Muscle of leg (tissue), 16 donors: ENCODE measurements at places on chromosomes 13 and 19.
A peak's percentile ranks its signal among the peaks of the same experiment; 100 is the strongest.

DNA sequence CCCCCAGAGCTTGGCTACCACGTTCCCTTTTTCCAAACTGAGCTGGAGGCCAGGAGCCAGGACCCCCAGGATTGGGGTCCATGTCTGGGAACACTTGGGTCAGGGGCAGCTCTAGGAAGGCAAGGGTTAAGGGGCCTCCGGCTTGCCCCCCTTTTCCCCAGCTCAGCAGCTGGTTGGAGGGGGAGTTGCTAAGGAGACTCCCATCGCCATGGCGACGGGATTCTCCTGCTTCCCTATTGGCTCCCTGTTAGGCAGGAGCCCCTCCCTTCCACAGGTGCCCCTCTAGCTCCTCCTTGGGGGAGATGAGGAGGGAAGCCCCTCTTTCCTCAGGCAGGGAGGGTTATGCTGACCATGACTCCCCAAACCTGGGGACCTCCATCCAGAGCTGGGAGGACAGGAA is 33.9 kb downstream of the PDE4A start:
- DNase-seq: no peak

DNA sequence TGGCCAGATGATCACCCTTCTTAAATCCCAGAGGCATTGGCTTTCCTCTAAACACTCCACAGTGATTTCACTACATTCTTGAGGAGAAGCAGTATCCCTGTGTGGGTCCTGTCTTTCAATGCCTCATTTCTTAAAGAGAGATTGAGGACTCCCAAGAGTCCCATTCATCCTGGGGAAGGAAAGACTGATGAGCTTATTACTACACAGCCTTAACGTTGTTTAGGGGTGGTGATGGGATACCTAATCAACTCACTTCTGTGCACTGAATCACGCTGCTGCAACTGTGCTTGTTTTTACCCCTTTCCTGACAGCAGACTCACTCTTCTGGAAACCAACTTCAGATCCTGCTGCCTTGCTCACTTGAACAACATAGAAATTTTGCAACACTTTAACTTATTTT is 203.1 kb downstream of the RGCC start:
- DNase-seq: no peak

DNA sequence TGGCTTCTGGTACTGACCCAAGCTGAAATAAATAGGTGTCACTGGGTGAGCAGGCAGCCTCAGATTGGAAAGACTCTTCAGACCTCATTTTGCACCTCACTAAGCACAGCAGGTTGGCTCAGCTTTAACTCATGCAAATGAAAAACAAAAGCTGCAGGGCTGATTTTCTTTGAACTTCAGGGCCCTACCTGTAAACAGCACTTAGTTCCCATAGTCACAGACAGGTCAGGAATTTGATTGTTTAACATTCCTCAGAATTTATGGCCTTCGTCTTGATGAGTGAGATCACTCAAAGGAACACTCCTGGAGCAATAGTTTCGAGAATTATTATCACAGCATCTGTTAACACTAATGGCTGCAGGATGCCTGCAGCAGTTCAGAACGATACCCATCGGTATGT is 718.5 kb downstream of the EFNB2 start:
- no peak for DNase-seq

DNA sequence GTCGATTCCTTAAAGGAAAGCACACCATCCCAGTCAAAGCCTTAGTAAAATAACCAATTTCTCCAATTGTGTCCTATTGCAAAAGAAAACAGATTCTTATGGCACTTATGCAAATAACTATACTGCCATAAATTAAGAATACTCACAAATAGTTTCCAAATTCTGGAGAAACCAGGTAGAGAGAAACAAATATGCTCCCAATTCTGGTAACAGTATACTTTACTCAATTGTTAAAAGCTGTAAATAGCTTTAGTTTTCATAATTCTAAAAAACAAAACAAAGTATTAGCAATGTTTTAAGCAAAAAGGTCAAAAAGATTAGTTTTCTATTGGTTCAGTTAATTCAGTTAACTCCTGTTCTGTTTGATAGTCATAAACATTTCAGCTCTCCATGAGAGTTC is 18.2 kb upstream of the UBAC2 start:
- DNase-seq: no peak

- DNase-seq: peak; percentile 70
These were observed 850 bp downstream of the KLF5 start for GRCh38 chr13:73059460-73060250.

DNA sequence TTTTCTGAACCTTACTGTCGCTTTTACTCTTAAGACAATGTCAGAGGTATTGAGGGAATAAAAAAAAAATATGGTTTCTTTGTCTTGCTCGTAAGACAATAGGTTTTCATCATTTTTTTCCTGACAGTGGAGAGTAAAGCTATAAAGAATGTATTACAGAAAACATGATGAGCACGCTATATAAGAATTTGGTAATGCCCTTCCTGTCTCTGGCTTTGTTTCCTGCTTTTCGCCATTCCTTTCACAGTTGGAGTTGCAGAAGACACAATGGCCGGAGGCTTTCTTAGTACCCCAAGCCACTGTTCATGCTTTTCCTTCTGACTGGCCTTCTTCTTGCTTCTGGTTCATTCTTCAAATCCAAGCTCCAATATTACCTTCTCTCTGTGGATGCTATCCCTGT is 101.0 kb upstream of the DACH1 start:
- DNase-seq: no peak

DNA sequence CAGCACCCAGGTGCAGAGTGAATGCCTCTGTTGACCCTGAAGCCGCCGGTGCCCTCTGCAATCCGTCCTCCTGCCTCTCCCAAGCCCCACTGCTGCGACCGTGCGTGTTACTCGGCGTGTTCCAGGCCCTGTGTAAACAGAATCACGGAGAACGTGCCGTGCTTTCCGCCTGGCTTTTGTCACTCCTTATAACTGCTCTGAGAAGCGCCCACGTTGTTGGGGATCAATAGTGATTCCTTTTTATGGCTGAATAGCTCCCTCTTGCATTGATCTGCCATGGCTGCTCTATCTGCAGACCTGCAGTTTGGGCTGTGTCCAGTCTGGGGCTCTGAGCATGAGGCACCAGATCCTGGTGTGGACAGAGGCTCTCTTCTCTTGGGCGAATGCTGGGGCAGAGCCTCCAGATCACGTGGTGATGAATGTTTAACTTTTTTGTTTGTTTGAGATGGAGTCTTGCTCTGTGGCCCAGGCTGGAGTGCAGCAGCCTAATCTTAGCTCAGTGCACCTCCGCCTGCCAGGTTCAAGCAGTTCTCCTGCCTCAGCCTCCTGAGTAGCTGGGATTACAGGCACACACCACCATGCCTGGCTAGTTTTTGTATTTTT is 15.8 kb downstream of the ADPRHL1 start:
- DNase-seq: no peak

DNA sequence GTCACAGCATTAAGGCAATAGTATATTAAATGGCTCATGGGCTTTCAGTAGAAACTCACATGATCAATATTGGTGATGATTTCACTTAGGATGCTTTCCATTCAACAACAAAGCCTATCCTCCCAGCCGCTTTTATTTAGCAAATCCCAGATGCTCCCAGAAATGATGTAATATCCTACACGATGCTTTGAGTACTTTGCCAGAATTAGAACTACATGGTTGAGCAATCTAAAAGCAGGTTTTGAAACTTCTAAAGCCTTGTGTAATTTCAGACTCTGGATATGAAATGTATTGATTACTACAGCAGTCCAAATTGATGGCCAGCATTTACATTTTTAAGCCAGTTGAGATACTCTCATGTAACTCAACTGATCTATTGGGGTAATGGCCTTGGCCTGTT is 13.6 kb downstream of the DLEU7 start:
- peak; percentile 50 for DNase-seq

DNA sequence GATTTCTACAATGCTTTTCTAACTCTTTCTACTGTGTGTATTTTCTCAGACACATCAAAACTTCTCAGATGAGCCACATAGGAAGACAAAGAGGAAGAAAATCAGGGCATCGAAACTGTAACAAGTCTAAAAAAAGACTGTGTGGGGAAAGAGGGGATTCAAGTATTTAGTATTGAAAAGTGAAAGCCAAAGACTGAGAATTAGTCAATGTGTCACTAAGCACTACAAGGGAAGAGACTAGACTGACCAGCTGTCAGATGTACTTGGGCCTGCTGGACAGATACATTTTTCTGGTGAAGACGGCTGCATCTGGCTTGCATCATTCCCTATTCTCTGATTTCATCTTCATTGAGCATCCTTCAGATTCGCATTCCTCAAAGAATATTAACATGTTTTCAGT is 25.4 kb downstream of the COMMD6 start:
- DNase-seq: peak; percentile 73

DNA sequence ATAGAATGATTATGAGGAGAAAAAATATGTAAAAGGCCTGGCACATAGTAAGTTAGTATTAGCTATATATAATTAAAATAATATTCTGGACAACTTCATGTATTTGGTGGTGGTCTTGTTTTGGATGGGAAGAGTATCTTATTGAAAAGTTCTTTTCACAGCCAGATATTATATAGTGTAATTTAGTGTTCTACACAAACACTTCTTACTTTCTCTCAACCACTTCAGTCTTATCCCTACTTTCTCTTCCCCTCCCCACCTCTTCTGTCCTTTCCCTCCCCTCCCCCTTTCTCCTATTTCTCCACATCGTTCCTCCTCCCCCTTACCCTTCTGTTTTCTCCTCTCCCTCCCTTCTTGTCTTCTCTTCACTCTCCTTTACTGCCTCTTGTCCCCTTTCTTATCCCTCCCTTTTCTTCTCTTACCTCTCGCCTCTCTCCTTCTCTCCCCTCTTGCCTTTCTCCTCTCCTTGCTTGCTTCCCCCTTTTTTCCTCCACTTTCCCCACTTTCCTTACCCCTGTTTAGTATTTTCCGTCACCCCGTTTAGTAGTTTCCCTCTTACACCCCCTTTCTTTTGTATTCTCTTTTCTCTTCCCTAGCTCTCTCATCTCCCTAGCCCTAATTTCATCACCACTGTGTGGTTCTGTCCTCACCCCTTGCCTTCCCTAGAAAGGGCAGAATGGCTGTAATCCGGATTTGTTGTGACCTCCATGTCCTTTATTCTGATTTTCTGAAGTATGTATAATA is 107.2 kb upstream of the MLNR start:
- no peak for DNase-seq

DNA sequence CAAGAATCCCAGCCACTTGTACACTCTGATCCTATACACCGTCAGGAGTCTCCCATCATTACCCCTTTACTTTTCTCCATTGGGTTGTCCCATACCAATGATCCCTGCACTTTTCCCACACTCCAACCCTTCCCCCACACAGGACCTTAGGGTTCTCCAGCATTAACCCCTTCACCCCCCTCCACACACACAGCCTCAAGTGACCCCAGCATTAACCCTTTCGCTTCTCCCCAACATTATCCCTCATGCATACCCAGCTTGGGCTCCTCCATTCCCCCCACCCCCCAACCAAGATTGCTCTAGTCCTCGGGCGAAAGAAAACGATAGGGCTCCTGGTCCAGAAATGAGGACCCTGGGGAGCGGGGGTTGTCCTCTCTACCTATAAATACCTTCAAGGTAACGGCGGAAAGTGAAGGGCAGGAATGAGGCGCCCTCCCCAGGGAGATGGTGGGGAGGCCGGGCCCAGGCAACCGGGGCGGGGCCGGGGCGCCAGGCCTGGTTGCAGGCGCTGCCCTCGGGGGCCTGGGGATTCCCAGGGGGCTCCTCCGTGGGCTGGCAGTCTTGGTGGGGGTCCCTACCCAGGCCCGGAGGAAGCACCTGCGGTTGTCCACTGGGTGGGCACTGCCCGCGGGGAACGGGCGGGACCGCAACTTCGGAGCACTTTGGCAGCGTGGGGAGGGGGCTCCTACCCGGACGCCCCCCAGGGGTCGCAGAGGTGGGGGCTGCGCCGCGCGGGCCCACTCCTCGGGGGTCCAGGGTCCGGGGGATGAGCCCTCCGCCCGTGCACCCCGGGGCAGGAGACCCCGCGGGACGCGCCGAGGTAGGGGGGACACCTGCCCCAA is 757 bp downstream of the WIZ start:
- DNase-seq: peak; percentile 60

DNA sequence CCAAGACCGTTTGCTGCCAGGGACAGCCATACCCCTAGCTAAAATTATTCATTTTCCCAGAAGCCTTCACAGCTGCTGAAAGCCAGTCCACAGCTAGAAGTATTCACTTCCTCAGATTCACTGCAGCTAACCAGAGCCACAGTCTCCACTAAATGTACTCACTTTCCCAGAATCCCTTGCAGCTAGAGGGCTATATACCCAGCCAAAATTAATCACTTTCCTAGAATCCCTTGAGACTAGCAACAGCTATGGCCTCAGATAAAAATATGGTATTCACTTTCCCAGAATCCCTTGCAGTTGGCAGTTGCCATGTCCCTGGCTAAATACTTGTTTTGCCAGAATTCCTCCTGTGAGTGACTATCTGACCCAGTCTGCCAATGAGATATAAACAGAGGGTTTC is 13.8 kb upstream of the MEIS3 start:
- no peak for DNase-seq

DNA sequence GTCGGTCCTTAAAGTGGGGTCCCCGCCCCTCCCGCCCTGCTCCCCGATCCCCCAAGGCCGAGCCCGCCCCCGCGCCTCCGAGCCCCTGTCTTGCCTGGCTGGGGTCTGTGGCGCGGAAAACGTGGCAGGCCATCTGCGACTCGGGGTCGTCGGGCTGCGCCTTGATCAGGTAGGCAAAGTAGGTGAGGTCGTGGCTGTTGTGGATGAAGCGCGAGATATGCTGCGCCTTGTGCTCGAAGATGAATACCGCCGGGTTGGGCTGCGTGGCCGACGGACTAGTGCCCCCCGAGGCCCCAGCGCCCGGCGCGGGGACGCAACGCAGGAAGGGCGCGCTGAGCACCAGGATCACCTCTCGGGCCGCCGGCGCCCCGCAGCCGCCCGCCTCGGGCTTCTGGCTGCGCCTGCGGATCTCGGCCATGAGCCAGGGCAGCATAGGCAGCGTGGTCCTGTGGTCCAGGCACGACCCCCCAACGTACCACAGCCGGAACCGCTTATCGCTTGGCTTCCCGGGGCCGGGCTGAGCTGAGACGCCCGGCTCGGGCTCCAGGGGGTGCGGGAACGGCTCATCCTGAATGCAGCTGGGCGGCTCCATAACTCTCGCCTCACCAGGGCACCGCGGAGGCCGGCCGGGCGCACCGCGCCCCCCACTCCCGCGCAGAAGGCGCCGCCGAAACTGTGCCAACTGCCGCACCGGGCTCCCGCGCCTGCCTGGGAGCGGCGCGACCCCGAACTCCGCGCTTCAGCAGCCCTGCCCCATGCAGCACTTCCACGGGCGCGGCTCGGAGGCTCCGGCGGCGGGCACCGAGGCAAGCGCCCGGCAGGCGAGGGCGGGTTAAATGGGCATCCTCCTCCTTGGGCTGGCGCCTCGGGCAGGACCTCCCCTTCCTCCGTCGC is 546 bp downstream of the TBC1D4 start:
- peak; percentile 58 for DNase-seq

DNA sequence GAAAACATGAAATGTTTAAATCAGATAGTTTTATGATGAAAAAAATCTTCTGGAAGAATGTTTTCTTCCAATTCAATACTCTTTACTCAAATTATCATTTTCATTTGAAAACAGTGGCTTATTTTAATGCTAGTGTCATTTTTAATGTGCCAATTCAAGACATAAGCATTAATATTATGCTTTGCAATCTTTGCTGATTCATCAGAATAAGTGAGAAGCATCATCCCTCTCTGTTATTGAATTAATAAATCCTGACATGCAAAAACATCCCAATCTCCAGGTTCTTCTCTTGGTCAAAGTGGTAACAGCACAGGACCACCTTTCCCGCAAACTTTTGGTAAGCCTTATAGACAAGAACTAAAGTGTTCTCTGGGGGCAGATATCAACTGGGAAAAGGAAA is 3.8 kb downstream of the INTS6 start:
- no peak for DNase-seq
